Stimulated activated CD4-positive, alpha-beta T cell treated with anti-CD3 and anti-CD28 coated beads, Interleukin-1b, Interleukin-23, amount 100 ng/mL, for 1 hour (primary cell): ENCODE measurements at places on chromosomes 5 and 9.

- no peak for DNase-seq
Measured at GRCh38 chr5:43432486-43433375, 20.5 kb upstream of the CCL28 start.

- DNase-seq, result no peak
Measured at GRCh38 chr5:131757830-131758519, 38.8 kb downstream of the FNIP1 start.

- DNase-seq, result no peak
Measured at GRCh38 chr9:37801287-37801850, 772 bp downstream of the DCAF10 start.

DNA sequence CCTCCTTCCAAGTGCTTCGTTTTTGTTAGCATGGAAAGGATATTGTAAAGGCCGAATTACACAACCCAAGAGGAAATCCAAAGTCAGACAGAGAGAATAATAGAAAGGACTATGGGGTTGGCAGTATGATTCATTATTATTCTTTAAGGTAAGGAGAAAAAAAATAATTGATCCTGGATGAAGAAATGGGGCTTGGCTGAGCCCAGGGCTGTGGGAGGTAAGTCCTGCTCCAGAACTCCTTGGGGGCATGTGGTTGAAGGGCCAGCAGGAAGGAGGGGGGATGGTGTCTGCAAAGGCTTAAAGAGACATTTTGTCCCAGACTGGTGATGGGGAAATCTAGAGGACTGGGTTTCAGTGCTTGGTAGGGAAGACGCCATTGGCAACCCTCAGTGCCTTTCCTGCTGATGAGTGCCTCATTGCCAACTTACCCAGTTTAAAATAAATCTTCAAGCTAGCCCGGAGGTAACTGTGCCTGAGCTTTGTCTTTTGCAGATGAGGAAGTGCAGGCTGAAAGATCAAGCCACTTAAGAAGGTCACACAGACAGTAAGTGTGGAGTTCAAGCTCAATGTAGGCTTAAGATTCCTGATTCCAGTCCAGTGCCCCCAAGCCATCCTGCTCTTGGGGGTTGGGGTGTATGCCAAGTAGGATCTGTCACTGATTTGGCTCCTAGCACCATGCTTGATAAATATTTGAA is 30.2 kb downstream of the FOXI1 start:
- no peak for DNase-seq

GRCh38 chr5:62785588-62785987 is 207.0 kb downstream of the LRRC70 start:
- no peak for DNase-seq
